ENCODE measurements at places on chromosomes 4 and X.

DNA sequence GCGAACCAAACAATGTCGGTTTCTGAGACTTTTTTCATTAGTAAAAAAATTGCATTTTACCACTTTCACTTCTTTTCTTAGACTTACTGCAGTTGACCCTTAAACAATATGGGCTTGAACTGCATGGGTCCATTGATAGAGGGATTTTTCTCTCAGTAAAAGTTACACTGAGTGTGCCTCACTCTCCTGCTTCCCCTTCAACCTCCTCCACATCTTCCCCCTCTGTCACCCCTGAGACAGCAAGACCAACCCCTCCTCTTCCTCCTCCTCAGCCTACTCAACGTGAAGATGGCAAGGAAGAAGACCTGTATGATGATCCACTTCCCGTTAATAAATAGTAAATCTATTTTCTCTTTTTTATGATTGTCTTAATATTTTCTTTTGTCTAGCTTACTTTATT, 43.4 kb downstream of the TEC start:
- DNase-seq = no peak

GRCh38 chrX:154030266-154030665, 10.6 kb upstream of the IRAK1 start:
- no peak for DNase-seq

GRCh38 chr4:4574052-4574451, 32.2 kb upstream of the STX18 start:
- DNase-seq = no peak

- DNase-seq = no peak
Observed at GRCh38 chrX:40835526-40835925, 100.2 kb upstream of the MED14 start.

DNA sequence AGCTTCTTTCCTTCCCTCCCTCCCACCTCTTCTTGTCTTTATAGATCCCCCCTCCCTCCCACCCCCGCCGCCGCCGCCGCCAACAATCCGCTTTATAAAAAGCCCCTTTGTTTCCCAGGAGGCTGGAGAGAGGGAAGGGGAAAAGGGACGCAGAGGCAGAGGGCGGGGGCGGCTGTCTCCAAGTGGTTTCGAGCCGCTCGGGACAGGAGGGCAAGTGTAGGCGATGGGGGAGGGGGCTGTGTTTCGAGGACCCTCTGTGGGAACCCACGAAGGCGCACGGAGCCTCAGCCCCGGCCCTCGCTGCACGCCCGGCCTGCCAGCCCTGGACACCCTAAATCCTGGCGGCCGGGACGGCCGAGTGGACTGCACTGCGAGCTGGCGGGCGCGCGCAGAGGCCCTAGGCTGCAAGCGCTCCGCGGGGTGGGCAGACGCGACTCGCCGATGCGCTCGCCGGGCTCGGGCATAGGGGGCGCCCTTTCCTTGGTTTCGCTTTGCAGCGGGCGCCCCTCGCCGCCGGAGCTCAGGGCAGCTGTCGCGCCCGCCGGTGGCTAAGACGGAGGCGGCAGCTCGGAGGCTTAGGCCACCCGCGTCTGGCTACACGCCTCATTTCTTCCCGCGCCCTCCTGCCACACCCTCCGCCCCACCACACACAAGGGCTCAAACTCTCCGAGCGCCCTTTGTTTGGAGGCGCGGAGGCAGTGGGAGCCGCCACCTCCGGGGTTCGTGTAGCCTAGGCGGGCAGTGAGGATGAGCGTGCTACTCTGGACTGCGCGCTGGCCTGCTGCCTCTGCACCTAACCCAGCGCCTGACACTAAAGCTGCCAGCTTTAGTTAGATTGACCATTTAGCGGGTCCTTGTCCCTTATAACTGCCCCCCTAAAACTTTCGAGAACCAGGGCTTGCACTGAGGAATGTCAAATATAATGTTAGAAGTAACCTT, 2.2 kb downstream of the MAMLD1 start:
- DNase-seq = no peak

- no peak for DNase-seq
Observed at GRCh38 chr4:47786958-47787370, 50.9 kb downstream of the CORIN start.

DNA sequence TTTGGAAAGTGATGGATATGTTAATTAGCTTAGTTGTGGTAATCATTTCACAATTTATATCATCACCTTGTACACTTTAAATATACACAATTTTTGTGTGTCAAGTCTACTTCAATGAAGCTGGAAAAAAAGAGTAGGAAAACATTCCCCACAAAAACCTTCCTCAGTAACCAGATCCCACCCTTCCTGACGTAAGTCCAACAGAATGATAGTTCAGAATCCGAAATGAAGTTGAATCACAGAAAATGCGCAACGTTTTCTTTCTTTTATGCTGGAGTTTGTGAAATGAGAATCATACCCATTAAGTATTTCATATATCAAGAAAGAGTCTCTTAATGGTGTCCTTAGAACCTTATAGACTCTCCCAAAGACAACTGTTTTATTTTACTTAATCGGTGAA, 292.9 kb downstream of the USP46 start:
- DNase-seq = no peak
